Effector memory CD8-positive, alpha-beta T cell (primary cell): ENCODE measurements at places on chromosomes 16 and 17.

DNA sequence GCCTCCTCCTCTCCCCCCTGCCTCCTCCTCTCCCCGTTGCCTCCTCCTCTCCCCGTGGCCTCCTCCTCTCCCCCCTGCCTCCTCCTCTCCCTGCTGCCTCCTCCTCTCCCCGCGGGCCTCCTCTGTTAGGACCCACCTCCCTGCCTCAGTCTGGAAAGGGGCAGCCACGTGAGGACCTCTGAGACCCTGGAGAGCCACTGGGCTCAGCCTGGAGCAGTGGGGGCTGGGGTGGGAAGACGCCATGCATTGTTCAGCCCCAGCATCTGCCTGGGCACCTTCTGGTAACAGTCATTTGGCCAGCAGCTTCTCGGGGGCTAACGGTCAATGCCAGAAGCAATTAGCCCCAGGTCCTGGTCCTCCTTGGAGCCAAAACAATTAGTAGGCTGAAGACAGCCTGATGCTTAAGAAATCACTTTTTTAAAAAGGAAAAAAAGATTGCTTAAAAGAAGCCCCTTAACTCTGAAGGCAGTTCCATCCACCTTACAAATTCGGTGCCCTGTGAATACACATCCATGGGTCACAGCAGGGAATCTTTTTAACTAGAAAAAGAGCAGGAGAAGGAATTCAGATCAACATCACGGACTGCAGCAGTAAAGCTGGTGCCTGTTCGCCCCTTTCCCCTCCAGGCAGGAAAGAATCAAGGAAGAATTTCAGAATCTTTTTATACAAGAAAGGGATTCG, 29.8 kb downstream of the NXN start:
- DNase-seq: no peak

GRCh38 chr16:86997058-86997457, 320.1 kb downstream of the C16orf95 start:
- DNase-seq: no peak

- no peak for DNase-seq
Observed at GRCh38 chr16:83115491-83116232, 488.9 kb downstream of the CDH13 start.

GRCh38 chr17:42555122-42555622, 2.4 kb downstream of the HSD17B1 start:
- no peak for DNase-seq

DNA sequence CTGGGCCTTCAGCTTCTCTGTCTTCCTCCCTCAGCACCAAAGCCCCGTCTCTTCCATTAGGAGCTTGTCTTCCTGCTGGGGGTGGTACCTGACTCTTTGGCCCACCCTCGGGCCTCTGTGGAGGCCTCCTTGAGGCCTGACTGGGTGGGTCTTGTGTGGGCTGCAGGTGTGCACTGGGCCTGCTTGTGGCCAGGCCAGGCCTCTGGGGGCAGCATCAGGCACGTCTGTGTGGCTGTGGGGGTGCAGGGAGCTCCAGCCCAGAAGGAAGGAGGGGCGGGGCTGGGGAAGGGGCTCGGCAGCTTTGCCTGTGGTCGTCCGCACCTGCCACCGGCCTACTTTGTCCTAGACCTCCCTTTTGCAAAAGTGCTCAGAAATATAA, 7.0 kb downstream of the PIGQ start:
- no peak for DNase-seq

GRCh38 chr16:14553447-14553846, 76.6 kb downstream of the PARN start:
- DNase-seq: no peak
